ENCODE measurements at places on chromosomes 6 and 20. TPM values are rescaled to one million over a fixed set of nuclear protein-coding genes. Genes with fewer than 3 reads are reported as not detected.

Gene GSTA2
- total RNA-seq: not detected

Gene SUMO4
- total RNA-seq: 16.1 TPM

Gene FOXA2
- not detected for total RNA-seq

Gene FOXC1
- total RNA-seq: 43.8 TPM

Gene WFDC12
- not detected for total RNA-seq

Gene RIPPLY2
- total RNA-seq: 2.7 TPM

Gene TREM2
- total RNA-seq: 0.38 TPM

Gene GNAS-AS1
- total RNA-seq: 1.8 TPM

Gene RIMS1
- 56.7 TPM for total RNA-seq

Gene BNIP5
- total RNA-seq: 0.11 TPM

Gene OTOR
- not detected for total RNA-seq

Gene PRDM1
- 74.7 TPM for total RNA-seq

Gene CD24
- total RNA-seq: 267 TPM

Gene ABHD16B
- total RNA-seq: not detected

Gene SLC35B2
- total RNA-seq: 40.6 TPM

Gene MRAP2
- 5.9 TPM for total RNA-seq

Gene CFAP61
- total RNA-seq: 2.1 TPM

Gene IL17A
- not detected for total RNA-seq

Gene MTFR2
- total RNA-seq: 1.1 TPM

Gene LAMA2
- total RNA-seq: 72.8 TPM

Gene LKAAEAR1
- 0.82 TPM for total RNA-seq

Gene SEMG1
- not detected for total RNA-seq

Gene SAMD3
- 7.9 TPM for total RNA-seq

Gene SCRT2
- total RNA-seq: 4.3 TPM

Gene SMPD2
- total RNA-seq: 7.9 TPM

Gene DLGAP4
- 48.9 TPM for total RNA-seq

Gene CRIP3
- not detected for total RNA-seq

Gene CCDC167
- total RNA-seq: 44.3 TPM

Gene KCNK5
- total RNA-seq: 2.4 TPM

Gene KIF6
- 6.2 TPM for total RNA-seq

Gene SNX21
- total RNA-seq: 86.1 TPM

Gene ECT2L
- not detected for total RNA-seq

Gene RIMS4
- total RNA-seq: 12.0 TPM

Gene VSX1
- 131 TPM for total RNA-seq

Gene RSPH4A
- 2.8 TPM for total RNA-seq

Gene SLC17A9
- total RNA-seq: 4.6 TPM

Gene GJA10
- total RNA-seq: 2.5 TPM

Gene RAB44
- 0.33 TPM for total RNA-seq

All from camera-type eye (tissue), 1 donor.